LHCN-M2 (cell line): ENCODE measurements at places on chromosomes 11 and 22. TPM values are rescaled to one million over a fixed set of nuclear protein-coding genes. Genes with fewer than 3 reads are reported as not detected.

MS4A8 gene
- total RNA-seq = not detected in 2 replicates

CCDC157 gene
- 2.6 and 3.2 TPM in 2 replicates for total RNA-seq

C22orf31 gene
- total RNA-seq = not detected in 2 replicates

OTOG gene
- total RNA-seq = not detected in 2 replicates

APOBEC3B gene
- total RNA-seq = 23.3 and 30.7 TPM in 2 replicates

KDM4D gene
- 1.9 and 2.8 TPM in 2 replicates for total RNA-seq

KIF18A gene
- total RNA-seq = 32.3 and 38.1 TPM in 2 replicates

PDE2A gene
- total RNA-seq = 0.06 TPM in 1 of 2 replicates, not detected in the other

OR51M1 gene
- total RNA-seq = not detected in 2 replicates
